ENCODE measurements at places on chromosomes 5 and 9.

DNA sequence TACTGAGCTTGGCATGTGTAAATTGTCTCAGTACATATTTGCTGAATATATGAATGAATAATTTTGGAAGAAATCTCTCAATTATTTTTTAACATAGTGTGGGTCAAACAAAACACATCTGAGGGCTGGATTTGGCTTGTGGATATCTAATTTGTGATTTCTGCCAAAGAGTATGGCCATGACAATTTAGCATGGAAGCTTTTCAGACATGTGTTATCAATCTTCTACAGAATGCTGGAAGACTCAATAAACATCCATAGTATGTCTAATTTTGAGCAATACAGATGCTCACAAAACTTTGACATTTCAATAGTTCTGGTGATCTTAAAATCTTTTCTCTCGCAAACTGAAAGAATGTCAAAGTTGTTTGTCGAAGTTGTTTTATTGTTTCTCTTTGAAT lies 214.1 kb upstream of the ANKH start:
- no peak for DNase-seq

GRCh38 chr9:33676746-33677505 lies 118.4 kb upstream of the PRSS3 start:
- peak; percentile 13 for DNase-seq

GRCh38 chr9:123365287-123365880 lies 9.4 kb downstream of the CRB2 start:
- DNase-seq, result no peak

DNA sequence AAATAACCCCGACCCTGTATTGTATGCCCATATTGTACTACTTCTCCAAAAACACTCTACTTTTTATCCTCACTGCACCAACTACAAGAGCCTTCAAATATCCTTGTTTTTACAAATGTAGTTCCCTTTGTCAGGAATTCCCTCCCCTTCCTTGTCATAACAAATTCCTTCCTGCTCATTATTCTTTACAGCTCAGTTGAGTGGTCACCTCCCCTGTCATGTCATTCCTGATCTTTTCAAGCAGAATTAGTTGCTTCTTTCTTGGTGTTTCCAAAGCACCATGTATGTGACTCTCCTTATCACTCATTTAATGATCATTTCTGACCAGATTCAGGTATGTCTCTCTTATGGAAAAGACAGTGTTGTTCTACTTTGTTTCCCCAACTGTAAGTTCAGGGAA lies 194.2 kb upstream of the SMC2 start:
- DNase-seq, result no peak

- no peak for DNase-seq
Measured at GRCh38 chr5:66367814-66368541, 223.9 kb downstream of the SREK1 start.

- DNase-seq, result peak; percentile 46
Measured at GRCh38 chr9:72092820-72093219, 32.4 kb upstream of the C9orf57 start.

DNA sequence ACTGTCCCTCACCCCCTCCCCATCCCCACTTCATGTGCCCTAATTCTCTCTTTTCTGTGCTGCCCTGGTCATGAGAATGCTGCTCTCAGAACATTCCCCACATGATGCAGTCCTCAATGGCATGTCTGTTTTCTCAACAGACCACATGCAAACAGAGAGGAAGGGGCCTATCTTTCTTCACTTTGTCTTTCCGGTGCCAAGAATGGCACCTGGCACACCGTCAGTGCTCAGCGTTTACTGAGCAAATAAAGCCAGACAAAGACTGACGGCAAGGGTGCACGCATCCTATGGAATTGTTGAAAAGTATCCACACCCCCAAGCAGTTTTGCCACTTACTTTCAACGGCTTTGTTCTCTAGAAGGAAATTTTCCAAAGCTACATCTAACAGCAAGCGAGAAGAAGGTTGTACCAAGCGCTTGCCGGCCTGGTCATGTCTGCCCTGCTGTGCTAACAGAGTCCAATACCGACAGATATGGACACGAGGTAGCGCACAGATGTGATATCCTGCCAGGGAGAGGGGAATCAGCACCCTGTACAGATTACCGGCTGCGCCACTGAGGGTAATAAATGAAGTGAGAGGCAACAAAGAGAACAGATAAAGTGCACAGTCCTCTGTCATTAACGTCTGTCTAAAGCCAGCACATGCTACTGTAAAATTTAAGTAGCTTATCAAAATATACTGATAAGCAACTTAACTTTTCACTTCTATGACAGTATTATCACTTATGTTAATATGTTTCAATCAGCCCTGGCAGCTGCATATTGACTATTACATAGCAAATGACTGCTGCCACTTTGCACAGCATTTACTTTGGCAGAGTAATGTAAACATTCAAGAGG lies 251.7 kb downstream of the DENND1A start:
- no peak for DNase-seq

GRCh38 chr9:121498150-121498486 lies 1.5 kb downstream of the GGTA1 start:
- peak; percentile 77 for DNase-seq

DNA sequence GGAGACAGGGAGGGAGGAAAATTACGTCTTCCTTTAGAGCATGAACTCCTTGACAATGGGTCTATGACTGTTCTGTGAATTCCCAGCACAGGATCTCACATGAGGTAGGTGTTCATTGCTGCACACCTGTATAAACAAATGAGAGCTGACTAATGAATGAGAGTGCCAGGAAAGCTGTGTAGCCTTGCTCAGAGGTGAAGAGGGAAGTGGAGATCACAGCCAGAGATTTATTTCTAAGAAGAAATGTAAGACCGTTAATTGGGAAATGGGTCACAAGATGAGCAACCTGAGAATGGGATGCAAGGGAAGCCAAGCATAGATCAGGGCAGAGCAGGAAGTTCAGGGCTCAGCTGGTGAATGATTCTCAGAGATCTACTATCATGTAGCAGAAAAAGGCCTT lies 295.1 kb downstream of the CDK5RAP2 start:
- no peak for DNase-seq

GRCh38 chr5:155148694-155149093 lies 135.1 kb downstream of the KIF4B start:
- no peak for DNase-seq

DNA sequence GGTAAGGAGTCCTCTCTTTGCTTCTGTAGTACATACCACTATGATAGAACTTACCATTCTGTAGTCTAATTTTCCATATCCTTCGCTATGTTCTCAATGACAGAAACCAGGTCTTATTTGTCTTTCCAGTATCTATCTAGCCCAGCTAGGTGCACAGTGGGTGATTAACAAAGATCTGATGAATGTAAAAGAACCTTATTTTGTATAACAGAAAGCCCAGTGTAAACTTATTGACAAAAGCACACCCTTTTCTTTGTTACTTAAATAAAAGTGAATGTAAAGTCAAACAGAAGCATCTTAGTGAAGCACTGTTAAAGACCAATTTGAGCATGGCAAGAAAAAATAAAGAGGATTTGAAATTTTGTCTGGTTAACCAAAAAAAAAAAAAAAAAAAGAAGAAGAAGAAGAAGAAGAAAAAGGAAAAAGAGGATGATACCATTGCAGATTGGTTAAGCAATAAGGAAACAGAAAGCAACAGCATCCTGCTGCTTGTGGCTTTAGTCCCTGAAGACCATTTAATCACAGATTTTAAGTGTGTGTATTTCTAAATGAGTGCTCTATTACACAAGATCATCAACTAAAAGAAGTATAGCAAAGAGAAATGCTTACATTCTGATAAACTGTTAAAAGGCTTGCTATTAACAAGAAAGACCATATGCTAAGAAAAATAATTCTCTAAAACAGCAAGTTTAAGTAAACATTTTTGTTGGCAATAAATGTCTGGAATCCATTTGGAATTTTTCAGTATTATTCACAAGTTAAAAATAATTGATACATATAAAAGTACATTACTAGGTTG lies 21.2 kb downstream of the MEGF9 start:
- DNase-seq, result no peak

DNA sequence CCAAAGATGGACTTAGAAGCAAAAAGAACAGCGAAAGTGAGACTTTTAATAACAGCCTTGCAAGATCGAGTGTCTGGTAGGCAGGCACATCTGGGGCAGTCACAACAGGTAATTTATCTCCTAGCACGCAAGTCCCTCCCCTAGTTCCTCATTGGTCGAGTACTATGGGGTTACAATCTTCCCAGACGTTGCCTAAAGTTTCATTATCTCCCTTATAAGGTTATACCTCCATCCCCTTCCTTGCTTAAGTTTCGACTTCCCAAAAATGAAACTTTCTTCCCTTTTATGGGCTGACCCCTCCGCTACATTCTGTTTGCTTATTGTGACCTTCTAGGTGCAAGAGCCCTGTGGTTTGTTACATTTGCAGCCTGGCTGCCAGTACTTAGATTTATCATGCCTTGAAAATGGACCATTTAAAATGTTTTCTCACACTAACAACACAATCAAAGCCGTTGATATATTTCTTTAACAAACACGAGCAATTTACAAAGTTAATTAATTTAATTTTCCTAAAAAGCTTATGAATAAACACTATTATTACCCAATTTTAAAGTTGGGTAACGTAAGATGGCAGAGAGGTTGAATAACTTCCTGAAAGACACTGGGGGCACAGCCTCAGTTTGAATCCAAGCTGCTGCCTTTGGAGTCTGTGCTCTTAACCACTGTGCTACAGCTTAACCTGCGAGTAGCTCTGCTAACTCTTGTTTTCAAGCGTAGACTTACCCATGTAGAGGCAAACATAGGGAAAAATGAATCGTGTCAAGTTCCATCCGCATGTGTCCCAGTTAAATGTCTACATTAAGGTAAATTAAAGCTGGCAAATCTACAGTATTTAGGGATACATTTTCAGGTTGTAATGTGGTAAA lies 91.7 kb downstream of the EDIL3 start:
- peak; percentile 94 for DNase-seq

DNA sequence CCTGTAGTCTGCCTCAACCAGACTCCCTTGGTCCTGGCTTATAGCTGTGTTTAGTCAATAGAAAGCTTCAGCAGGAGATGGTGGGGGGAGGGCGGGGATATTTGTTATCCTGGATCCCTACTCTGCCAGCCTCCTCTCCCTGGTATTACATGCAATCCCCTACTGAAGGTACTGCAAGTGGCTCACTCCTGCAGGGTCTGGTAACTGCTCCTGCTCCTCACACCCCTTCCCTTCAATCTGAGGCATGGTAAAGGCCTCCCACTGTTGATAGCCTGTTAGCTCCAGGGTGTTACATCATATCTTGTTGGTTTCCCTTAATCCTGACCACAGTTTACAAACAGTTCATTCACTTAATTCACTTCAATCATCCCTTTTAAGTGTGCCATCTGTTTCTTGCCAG lies 137.5 kb downstream of the AP3B1 start:
- DNase-seq, result peak; percentile 8

DNA sequence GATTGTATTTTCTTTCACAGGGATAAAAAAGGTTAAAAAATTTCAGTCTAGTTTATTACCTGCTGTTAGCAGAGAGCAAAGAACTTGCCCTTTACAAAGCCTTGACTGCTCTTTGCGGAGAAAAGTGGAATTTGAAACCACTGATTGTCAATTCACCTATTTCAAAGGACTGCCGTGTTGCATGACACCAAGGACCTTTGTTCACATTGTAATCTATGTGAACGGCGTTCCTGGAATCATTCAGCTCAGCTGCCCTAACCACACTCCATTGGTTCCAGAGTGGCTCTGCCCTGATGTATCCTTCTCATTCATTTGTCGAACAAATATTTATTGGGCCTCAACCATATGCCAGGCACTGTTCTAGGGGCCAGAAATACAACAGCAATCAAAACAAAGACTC lies 377.5 kb upstream of the RFX3 start:
- DNase-seq, result no peak

DNA sequence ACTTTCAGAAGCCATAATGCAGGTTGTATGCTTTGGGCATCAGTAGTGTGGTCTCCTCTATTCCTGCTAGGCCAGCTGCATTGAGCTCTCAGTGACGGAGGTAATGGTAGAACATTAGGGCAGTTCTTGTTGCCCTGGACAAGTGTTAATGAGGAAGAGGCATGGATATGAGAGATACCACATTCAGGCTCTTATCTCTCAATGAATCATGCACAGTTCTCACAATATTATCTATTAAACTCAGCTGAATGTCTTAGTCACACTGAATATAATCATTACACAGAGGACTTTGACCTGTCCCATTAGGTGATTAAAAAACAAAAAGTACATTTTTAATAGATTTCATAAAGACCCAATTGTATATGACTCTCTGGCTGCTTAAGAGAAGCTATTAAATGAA lies 76.6 kb upstream of the SSBP2 start:
- DNase-seq, result no peak

- DNase-seq, result peak; percentile 4
Measured at GRCh38 chr5:172235827-172236736, 42.1 kb downstream of the EFCAB9 start.

DNA sequence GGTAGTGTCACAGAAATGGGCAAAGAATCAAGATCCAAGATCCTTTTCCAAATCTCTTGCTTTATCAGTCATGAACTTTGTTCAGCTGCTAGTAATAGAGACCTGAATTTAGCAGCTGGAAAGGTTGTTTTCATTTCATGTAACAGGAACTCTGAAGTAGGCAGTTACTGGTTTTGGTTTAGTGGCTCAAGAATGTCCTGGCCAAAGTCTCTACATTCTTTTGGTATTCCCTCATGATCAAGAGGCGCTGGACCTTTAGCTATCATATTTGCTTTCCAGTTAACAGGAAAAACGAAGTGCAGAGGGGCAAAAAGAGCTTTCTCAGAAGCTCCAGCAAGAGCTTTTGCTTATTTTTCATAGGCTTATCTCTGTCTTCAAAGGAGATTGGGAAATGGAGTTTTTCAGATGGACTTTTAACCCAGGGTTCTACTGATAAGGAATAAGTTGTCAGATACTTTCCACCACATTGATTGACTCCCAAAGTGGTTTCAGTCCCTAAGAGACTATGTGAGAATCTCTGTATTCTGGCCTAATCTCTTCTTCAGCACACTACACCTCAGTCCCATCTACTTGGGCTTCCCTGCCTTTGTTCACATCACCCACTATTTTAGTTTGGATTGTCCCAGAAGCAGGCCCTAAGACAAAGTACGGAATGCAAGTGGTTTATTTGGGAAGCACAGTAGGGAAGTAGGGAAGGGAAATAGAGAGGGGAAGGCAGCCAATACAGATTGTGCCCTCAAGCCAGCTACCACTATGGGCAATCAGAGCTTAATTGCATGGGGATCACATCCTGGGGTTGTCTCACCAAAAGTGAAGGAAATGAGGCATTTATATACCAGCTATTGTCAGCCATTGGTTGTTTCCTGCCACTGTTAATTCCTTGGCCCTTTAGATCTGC lies 359.3 kb downstream of the LRRC70 start:
- peak; percentile 4 for DNase-seq

DNA sequence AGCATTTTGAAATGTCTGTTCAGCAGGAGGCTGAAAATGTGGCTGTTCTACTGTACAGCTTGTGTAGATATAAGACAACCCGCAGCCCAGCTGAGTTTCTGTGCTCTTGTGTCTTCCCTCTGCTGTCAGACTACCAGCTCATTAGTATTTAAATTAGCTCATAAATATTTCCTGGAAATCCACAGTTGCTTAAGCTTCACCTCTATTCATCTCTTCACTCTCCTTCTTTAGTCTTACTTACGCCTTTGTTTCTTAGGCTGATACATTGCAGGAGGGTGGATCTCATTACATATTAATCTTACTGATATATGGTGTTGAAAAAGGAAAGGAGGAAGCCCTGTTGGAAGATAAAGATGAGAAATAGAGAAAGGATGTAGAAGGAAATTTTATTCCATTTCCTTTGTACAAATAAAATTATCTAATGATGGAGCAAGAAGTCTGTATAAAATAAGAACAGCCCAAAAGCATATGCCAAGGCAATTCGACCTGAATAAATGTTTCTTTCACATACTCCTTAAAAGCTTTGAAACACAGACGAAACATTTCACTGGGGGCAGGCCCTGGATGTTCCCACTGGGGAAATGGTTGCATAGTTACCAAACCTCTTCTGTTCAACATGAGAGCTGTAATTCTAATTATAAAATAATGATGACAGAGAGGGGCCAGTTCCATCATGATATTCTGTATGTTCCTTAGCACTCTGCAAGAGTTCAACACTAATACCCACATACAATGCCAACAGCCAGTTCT lies 111.8 kb upstream of the APC start:
- no peak for DNase-seq
